ENCODE measurements at places on chromosomes 16 and 17.

GRCh38 chr16:22671301-22672076, 142.5 kb upstream of the HS3ST2 start:
- DNase-seq = no peak

DNA sequence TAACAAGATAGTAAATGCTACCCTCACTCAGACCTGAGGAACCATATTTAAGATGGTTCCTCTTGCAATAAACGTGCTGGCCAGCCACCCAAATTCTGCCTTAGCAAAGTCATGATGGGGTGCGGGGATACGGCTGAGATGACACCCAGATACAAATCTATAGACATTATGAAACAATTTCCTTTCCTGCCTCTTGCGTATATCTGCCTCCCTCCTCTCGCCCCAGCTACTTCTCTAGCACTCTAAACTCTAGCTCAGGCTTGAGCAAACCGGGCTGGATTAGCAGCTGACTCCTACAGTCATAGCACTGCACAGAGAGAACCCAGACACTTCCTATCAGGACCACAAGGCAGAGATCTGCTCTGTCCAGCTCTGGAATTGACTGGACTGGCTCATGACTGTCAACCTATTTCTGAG, 22.3 kb downstream of the CD300LF start:
- DNase-seq = peak; percentile 69

- no peak for DNase-seq
These were observed 1.1 kb upstream of the NHLRC4 start for GRCh38 chr16:565419-566330.

- no peak for DNase-seq
These were observed 28.5 kb upstream of the EFCAB13 start for GRCh38 chr17:47295037-47295873.

- DNase-seq = no peak
These were observed 81.8 kb upstream of the RCVRN start for GRCh38 chr17:9986754-9987382.

- DNase-seq = no peak
These were observed 943 bp upstream of the COTL1 start for GRCh38 chr16:84618581-84619460.

DNA sequence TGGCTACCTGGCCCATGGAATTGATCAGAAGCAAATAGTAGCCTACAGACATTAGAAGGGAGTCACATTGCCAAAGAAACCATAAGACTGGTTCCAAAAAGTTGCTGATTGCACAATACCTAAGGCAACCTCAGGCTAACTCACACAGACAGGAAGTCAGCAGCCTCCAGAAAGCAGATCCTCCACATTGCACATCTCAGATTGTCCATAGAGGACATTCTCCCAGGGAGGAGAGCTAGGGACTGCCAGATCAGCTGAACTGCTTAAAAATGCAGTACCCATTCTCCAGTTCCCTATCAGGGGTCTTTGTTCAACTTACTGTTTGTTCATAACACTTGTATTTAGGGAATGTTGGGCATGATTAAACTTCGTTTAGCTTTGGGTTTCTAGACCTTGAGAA, 4.2 kb downstream of the CCL3 start:
- DNase-seq = no peak

GRCh38 chr16:57480754-57481230, 5.5 kb downstream of the DOK4 start:
- DNase-seq = no peak

DNA sequence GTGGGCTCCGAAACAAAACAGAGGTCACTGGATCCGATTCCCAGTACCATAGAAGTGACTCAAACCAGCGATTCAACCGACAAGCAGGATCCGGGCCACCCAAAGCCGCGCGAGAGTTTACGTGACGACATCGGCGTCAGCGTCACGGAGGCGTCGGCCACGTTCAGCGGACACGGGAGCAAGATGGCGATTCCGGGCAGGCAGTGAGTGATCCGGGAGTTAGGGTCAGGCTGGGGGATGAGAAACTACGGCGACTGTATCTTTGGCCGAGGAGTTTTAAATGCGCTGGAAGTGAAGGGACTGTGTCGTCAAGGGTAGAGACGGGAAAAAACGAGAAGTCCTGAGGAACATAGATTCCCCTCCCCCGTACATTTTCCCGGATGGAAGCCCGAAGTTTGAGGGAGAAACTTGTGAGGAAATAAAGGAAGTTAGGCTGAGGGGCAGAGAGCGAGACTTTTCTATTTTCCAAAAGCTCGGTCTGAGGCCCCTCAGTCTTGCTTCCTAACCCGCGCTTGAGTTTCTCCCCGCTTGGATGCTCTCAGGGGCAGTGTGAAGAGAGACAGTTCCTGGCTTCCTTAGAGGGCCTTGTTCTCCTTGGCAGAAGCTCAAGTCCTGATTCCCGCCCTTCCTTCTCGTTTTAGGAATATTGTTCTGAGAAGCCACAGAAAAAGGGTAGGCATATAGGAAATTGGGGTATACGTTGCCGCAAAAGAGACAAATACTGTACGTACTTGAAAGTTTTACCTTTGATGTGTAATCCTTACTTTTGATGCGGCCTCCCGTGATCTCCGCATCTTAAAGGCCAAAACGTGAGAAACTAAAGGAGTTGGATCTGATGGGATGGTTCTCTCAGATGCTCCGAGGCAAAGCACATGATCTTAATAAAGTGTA, at the start of gene NSRP1:
Gene NSRP1, plus strand, starts transcription at position 156 of the 891 bp plus-strand sequence. Its CDS starts 28 bp downstream, at position 184.
- DNase-seq = peak; percentile 94

DNA sequence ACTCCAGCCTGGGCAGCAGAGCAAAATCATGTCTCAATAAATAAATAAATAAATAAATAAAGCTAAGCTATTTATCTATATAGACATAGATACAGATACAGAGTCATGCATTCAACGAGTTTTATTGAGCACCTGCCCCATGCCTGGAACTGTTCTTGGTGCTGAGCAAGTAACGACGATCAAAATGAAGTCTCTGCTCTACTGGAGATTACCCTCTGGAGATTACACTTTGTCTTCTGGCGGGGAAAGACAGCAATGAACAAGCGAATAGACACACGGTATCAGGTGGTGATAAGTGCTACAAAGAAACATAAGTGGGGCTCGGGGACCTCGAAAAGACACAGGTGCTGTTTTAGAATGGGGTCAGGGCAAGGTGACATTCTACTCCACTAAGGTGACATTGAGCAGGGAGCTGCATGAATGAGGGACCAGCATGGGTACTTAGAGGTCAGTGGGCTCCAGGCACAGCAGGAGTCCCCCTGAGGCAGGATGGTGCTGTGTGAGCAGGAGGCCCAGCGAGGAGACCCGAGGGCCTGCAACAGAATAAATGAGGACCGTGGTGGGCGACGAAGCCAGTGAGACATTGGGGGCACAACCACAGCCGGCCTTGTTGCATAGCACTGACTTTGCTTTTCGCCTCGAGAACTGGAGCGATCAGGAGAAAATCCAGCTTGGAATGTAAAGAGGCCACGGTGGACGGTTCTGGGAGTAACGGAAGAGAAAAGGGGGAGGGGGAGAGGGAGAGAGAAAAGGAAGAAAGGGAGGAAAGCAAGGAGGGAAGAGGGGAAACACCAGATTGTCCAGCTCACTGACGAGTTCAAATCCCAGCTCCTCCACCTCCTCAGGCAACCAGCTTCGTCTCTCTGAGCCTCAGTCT, 42.4 kb upstream of the MEAK7 start:
- no peak for DNase-seq

GRCh38 chr17:71313866-71314265, 807.0 kb upstream of the SOX9 start:
- DNase-seq = no peak

All from CD4-positive, alpha-beta T cell treated with Interleukin-4 for 1 hour (primary cell).